ENCODE measurements at places on chromosomes 6 and 20.
A peak's percentile ranks its signal among the peaks of the same experiment; 100 is the strongest.

DNA sequence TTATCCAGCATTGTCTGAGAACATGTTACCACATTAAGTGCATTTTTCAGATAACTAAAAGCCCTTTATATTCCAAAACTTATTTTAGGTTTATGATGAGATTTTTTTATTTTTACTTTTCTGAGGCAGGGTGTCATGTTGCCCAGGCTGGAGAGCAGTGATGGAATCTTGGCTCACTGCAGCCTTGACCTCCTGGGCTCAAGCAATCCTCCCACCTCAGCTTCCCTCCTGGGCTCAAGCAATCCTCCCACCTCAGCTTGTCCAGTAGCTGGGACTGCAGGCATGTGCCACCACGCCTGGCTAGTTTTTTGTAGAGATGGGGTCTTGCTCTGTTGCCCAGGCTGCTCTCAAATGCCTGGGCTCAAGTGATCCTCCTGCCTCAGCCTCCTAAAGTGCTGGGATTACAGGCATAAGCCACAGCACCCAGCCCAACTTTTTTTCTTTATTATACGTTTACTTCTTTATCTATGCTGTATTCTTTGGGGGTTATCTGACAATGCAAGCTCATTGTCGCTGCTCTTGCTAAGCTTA is 6.2 kb downstream of the DYNLT1 start:
- DNase-seq: no peak

DNA sequence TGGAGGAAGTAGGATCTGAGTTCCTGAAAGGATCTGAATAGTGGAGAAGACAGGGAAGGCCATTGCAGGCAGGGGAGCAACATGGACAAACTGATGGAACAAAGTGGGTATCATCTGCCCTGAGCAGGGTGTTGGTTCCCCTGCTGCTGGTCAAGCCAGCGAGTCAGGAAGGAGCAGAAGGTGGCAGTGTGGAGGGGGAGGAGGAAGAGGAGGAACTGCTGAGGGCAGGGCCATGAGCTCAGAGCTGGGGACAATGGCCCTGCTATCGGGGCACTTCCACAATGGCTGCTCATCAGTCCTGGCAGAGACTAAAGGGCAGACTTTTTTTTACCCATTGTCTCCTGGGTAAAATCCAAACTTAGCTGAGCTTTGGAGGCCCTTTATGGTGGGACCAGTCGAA is 13.6 kb downstream of the CNBD2 start:
- no peak for DNase-seq

- no peak for DNase-seq
These were observed 119.5 kb upstream of the CD93 start for GRCh38 chr20:23205611-23206041.

DNA sequence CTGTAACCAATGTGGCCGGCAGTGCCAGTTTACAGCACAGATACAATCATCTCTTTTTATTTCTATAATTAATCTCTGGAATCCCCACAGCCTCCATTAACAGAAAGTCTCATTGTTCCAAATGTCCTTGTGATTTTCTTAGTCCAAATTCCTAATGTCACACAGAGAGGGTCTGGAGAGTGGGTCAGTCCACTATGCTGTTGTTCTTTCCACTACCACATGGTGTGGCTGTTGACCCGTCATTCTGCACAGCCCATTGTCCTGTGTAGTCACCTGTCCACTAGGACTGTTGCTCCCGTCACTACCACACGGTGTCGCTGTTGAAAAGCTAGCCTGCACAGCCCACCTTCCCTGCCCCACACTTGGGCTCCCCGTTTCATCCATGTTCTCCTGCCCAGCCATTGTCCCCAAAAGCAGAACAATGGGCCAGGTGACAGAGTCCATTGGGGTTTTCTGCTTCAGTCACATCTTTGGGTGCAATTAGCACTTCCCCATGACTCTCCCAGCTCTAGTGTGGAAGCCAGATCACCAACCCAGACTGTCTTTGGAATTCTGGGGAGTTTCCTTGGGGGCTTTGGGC is 8.6 kb upstream of the LBP start:
- no peak for DNase-seq

GRCh38 chr6:128663238-128663637 is 142.8 kb upstream of the PTPRK start:
- no peak for DNase-seq

DNA sequence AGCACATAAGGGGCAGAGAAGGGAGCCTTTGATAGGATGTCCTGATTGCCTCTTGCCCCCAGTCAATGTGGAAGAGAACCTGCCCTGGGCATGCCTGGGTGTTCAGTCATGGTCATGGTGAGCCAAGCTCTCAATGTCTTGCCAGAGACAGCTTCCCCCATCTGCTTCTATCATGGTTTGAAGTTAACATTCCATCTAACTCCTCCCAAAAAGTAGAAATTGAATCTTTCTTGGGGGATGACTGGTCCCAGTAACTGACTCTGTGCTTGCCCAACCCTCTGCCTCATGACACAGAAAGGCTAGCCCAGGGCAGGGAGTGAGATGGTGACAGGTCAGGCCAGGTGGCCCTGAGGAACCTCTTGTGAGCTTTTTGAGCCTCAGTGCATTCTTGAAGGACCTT is 60.1 kb downstream of the ADTRP start:
- DNase-seq: peak; percentile 11

GRCh38 chr6:169933839-169934698 is 182.6 kb downstream of the ERMARD start:
- no peak for DNase-seq

GRCh38 chr6:13260101-13260598 is 68.2 kb downstream of the TBC1D7 start:
- no peak for DNase-seq

- DNase-seq: no peak
These were observed 665.9 kb upstream of the CITED2 start for GRCh38 chr6:140040396-140040795.

DNA sequence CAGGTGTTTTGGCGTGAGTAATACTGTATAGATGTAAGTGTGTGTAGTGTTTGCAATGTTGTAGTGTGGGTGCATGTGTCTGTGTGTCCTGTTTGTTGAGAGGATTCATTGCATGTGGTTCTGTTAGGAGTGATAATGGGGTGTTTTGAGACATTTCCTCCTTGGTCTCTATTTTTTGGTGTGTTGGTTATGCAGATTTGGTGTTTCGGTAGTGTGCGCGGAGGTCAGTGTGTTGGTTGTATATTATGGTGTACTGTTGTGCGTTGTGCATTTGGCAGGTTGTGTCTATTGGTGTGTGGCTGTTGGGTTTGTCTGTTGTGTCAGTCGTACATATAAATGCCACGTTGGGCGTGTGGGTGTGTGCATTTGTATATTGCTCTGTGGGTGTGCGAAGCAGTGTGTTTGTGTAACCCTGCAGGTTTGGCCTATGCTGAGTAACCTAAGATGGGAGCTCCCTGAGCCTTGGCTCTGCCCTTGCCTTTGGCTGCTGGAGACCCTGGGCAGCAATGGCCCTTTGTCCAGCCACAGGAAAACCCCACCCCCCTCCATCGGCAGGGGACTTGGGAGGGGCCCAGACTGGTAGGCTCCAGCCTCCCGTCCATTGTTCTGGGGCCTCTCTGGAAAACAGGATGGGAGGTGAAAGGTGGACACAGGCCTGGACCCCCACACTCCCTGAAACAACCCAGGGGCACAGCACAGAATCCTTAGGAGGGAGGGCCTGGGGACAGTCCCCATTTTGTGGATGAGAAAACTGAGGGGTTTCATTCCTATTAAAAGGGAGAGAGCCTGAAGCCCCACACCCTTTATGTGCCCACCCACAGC is 10.3 kb upstream of the ID1 start:
- DNase-seq: no peak

GRCh38 chr20:25408170-25408547 is 686 bp downstream of the GINS1 start:
- no peak for DNase-seq

DNA sequence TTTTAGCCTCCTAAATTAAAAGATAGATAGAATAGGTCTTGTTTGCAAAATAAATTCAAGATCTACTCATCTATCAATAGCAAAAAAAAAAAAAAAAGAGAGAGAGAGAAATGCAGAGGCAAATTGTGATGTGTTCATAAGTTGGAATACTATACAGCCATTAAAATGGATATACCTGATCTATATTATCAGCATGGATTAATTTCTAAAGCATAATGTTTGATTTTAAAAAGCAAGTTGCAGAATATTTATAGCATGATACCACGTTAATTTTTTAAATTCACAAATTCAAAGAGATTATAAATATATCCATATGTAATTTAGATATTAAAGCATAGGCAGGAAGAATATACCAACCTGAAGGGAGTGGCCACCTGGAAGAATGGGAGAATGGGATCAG is 114.9 kb upstream of the PTPRT start:
- no peak for DNase-seq

- no peak for DNase-seq
These were observed 86.9 kb downstream of the LRFN2 start for GRCh38 chr6:40500227-40500626.

- DNase-seq: no peak
These were observed 243.0 kb upstream of the RIN2 start for GRCh38 chr20:19515074-19515473.

Data from AG09309 (cell line).